ENCODE measurements at places on chromosomes 16 and 17.

- DNase-seq = peak; percentile 62
Measured at GRCh38 chr17:81094509-81095382, 59.8 kb downstream of the BAIAP2 start.

DNA sequence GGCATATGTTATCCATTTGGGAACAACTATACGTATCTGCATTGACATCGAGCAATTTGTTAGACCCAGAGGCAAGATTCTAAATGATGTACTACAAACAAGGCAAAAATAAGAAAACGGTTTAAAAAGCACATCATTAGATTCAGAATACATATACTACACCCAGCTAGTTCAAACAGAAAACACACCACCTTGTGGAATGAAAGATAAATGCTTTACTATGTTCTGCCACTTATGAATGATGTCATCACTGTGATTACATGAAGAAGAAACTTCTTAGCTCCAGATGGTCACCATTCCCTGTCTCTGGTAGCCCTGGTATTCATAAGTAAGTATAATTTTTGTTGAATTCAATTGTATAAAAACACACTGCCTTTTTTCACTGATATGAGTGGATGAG is 7.8 kb downstream of the NACA2 start:
- DNase-seq = no peak

DNA sequence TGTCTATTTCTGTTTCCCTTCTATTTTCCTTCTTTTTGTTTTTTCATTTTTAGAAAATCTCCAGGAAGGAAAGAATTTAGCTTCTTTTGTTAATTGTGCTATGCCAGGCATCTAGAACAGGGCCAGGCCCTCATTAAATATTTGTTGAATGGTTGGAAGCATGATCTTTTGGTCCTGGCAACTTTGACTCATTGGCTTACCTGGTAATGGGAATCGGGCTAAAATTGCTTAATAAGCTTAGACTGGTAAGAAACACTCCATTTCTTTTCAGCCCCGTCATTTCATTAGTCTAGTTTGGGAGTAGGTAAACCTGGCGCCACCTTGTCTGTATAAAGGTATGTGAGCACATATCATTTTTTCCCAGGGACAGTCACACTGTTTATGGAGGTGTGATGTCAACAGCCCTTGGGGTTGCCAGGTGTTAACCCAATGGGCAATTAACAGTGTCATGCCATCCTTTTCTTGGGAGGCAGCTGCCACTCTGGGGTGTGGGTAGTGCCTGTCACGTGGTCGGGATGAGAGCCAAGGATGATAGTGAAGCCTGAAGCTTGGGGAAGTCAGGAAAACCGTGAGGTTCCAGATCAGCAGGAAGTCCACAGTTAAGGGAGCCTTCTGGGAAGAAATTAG is 9.5 kb upstream of the NDEL1 start:
- no peak for DNase-seq

DNA sequence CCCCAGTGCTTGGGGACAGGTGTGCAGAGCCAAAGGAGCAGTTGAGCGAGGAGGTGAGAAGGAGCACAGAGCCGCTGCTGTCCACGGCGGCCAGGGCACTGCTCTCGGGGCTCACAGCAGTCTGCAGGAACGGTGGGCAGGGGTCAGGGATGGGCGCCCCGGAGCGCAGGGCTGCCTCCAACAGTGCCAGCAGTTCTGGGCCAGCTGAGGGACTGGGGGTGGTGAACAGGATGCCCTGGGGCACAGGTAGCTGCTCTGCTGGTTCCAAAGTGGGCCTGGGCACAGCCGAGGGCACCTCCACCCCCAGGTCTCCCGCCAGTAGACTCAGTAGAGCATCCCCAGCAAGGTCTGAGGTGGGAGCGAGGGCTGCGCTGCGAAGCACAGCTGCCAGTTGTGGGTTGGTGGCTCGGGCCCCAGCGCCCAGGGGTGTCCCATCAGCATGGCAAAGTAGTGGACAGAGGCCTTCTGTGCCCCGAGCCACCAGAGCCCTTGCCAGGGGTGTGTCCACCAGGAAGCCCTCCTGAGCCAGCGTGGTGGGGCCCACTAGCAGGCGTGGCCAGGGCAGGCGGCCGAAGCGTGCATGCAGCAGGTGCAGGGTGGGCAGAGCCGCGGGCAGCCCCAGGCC is 1.9 kb downstream of the GGT6 start:
- no peak for DNase-seq

DNA sequence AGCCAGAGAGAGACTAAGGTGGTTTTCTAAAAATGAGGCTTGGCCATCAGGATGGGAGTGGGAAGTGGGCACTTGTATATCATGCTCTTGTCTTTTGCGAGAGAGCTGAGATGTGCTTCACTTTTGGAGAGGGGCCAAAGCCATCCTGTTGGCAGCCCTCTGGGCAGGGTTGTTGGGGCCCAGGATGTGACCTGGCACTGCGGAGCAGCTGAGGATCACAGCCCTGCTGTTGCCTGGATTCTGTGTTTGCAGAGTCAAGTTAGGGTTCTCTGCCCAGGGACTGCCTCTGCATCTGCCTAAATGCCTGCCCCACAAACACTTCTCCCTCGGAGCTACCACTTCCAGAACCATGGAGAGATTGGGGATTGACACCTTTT is 71.2 kb downstream of the PLD6 start:
- DNase-seq = no peak

DNA sequence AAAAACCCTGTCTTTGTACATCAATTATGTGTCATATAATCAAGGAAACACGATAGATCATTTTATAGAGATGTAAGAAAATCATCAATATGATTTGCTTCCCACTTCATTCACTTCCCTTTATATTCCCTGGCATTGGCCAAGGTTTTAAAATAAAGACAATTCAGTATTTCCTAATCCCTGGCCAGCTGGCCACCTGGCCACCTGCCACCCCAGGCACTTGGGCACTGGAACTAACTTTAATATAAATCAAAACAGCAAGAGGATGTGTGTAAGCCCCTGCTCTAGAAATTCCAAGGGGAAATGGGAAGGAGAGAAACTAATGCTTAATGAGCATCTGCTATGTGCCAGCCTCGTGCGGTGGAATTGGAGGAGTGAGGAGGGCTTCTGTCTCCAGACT is 58.6 kb upstream of the TOB1 start:
- no peak for DNase-seq

GRCh38 chr17:27453471-27453870 is 2.8 kb upstream of the KSR1 start:
- no peak for DNase-seq

GRCh38 chr17:50220811-50221210 is 19.4 kb upstream of the COL1A1 start:
- DNase-seq = no peak

Data from stimulated activated CD8-positive, alpha-beta memory T cell treated with anti-CD3 and anti-CD28 coated beads, Interleukin-15, amount 100 ng/mL, for 24 hours (primary cell).